Kidney tubule cell (primary cell): ENCODE measurements at places on chromosomes 3 and 15.
A peak's percentile ranks its signal among the peaks of the same experiment; 100 is the strongest.

- peak; percentile 69 for DNase-seq
Measured at GRCh38 chr15:28078191-28078719, 20.9 kb downstream of the OCA2 start.

DNA sequence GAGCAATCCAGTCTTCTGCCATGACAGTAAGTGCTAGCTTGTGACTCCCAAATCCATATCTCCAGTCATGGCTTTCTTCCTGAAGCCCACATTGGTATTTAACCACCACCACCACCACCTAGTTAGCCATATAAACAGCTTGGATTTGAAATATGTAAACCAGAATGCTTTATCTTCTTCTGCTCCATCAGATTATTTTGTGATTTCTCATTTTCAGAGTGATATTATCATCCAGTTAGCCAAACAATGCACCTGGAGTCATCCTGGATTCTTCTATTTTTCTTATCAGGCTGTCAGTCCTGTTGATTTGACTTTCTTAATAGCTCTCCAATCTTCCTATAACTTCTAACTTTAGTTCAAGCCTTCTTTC is 124.3 kb upstream of the PTX3 start:
- DNase-seq = no peak

GRCh38 chr3:27127879-27128278 is 241.3 kb downstream of the NEK10 start:
- no peak for DNase-seq

DNA sequence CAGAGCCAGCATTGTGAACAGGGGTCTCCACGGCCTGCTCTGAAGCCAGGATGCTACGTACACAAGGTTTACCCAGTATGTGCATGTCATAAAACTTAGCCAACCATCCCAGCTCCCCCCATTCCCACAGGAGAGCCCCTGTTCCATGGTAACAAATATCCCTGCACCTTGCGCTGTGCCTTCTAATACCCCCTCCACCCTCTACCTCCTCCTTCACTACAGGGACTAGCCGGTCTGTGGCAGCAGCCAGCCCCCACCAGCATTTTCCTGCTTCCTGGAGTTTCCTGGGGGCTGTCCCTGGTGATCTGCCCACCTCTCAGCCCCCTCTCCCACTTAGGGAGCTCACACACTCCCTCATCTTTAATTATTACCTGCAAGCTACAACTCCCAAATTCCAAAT is 20.4 kb downstream of the ACSBG1 start:
- DNase-seq = no peak

DNA sequence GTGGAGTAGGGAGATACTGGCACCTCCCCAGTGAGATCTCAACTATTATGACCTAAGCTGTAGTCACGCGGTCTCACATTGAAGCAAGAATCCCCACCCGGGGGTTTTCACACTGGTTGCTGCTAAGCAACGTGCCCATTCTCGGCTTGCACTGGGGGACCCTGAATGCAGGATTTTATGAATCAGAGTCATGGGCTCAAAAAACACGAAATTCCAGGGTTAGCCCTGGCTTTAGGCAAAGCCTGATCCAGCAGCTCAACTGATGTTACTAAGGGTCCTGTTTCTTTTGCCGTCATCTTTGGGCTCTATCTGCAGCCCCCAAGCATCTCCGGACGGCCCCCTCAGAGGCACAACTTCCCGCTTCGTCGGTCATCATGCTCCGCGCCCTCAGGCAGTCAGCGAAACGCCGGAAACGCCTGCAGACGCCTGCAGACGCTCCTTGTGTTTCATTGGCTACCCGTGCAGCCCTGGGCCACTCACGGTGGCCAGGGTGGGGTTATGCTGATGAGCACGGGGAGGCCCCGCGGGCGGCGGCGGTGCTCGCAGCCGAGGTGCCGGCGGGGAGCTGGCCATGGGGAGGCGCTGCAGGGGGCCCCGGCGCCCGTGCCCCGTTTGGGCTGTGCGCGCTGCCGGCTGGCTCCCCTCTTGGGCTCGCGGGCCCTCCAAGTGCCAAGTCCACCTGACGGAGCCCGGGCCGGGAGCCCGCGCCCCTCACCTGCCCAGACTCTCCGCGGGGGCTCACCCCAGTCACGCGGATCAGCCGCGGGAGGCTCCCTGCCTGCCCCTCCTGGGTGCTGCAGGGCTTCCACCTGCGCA is 25.8 kb downstream of the EFCC1 start:
- peak; percentile 93 for DNase-seq
